ENCODE measurements at places on chromosomes 4 and X.

GRCh38 chr4:137961051-137961438 lies 281.1 kb downstream of the SLC7A11 start:
- DNase-seq = no peak

- no peak for DNase-seq
These were observed 687.9 kb downstream of the ARAP2 start for GRCh38 chr4:35556387-35556786.

DNA sequence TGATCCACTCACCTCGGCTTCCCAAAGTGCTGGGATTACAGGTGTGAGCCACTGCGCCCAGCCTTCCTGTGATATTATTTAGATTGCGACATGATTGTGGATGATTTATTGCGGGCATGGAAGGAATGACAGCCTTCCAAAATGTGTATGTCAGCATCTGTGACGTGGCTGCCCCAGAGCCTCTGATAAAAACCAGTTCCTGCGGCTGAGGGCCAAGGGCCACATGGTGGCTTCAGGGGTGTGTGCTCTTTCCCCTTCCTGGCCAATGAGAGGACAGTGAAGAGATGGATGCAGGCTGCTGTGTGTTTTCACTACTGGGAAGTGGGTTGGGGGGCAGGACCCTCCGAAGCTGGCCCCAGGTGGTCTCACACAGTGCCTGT lies 57.4 kb upstream of the HGFAC start:
- DNase-seq = no peak

- DNase-seq = no peak
These were observed 8.6 kb downstream of the TCEAL7 start for GRCh38 chrX:103338663-103339062.

DNA sequence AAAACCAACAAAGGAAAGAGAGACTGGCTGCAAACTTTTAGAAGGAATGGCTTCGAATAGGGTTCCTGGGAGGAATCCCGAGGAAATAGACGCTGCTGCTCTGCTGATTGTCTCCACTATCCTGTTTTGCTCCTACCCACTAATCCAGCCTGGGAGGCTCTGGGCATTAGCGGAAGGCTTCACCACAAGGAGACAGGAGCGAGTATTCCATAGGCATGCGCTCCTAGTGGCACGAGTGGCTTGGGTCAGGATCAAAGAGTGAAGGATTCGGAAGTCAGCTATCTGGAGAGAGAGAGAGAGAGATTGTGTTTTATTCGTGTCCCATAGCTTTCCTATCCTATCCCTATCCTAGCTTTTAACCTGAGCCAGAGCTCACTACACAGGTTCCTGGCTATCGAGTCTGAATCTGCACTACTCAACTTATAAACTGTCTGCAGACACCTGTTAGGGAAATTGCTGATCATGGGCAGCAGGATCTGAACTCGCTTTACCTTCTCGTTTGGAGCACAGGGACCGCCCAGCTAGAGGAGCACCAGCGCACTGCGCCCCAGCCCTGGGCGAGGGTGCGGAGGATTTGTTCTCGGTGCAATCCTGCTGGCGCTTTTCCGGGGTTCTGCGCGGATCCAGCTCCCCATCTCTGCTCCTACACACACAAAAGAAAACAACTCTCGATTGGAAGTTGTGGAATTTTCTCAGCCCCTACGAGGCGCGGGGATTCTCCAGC lies 740 bp upstream of the NPY2R start:
- DNase-seq = no peak

DNA sequence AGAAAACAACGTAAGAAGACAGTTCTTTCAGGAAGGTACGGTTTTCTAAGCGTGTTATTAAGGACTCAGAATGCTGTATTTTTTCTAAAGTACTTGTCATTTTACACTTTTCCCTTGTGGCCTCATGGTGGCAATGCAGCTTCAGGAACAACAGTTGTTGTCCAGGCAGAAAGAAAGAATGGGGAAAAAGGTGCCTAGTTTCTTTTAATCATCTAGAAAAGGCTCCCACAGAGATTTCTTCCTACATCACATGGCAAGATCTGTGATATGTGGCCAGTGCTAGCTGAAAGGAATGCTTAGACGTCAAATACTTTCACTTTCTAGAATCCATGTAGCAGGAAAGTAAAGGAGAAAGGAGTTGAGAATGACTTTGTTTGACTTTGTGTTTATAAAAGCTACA lies 49.0 kb upstream of the TRAM1L1 start:
- peak; percentile 57 for DNase-seq

DNA sequence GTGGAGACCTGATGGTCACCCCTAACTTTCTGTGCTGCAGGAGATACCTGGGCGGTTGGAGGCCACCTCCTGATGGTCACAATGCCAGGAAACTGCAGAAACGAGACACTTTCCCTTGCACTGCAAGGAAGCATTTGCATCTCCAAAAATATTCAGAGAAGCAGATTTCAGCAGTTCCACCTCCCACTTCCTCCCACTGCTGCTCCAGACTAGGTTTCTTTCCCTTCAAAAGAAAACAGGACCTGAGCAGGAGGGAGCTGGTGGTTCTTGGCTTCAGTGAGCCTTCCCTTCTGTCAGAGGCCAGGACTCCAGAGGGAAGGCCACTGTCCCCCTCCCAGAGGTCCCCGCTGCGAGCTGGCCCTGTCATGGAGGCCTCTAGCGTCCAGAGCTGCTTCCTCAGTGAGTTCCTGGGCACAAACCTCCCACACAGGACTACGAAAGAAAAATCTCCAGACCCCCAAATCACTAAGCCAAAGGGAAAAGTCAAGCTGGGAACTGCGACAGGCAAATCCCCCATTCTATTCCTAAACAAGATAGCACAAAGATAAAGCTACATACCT lies 35.9 kb downstream of the GPM6B start:
- DNase-seq = no peak

DNA sequence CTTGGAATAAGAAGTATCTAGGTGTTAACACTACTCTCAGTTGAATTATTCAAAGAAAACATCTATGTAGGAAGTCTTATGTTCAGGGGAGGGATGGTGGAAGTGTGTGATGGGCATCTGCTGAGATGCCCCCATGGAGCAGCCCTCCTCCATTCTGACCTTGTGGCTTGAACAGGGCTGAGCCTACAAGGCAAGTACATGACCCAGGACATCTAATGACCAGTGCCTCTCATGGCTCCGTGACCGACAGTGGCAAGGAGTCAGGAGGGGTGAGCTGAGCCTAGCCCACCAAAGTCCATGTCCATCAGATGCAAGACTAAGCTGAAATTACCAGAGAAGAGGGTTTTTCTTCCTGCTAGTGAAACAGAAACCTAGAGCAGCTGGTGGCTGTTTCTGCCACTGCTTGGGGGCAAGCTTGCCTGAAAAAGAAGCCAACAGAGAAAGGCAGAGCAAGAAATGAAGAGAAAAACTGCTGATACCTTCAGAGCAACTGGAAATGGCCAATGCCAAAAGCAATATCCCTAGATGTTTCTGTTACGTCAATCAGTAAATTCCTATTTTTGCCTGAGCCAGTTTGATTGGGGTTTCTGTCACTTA lies 113.5 kb downstream of the TSPAN5 start:
- no peak for DNase-seq

GRCh38 chr4:137070614-137071013 lies 461.7 kb downstream of the PCDH18 start:
- no peak for DNase-seq

GRCh38 chr4:152165846-152166245 lies 370.0 kb downstream of the FBXW7 start:
- no peak for DNase-seq

DNA sequence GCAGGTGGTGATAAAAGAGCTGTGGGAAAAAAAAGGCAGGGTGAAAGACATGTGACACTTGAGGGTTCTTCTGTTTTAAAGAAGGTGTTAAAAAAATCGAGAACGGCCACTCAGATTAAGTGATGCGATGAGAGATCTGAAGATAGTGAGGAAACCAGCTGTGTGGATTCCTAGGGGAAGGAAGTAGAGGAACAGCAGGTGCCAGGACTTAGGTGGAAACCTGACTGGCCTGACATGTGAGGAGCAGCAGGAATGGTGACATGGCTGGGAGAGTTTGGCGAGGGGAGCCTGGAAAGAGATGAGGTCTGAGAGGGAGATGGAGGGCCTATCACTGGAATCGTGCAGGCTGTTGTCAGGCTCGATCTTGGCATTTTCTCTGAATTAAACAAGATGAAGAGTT lies 55.5 kb downstream of the BMPR1B start:
- DNase-seq = no peak

DNA sequence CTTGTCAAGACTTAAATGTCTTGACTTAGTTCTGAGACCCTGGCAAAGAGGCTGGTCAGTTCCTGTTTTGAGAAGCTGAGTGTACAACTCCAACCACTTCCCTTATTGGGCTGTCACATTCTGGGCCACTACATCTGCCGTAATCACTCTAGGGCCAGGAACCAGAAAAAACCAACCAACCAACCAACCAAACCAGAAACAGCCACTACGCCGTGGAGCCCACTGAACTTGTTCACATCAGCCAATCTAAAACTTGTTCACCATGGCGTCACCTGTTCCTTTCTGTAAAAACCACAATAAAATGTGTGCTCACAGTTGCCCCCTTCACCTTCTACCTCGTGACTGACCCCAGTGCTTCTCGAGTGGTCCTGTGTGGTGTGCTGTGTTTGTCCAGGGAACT lies 107.3 kb downstream of the JADE1 start:
- no peak for DNase-seq

DNA sequence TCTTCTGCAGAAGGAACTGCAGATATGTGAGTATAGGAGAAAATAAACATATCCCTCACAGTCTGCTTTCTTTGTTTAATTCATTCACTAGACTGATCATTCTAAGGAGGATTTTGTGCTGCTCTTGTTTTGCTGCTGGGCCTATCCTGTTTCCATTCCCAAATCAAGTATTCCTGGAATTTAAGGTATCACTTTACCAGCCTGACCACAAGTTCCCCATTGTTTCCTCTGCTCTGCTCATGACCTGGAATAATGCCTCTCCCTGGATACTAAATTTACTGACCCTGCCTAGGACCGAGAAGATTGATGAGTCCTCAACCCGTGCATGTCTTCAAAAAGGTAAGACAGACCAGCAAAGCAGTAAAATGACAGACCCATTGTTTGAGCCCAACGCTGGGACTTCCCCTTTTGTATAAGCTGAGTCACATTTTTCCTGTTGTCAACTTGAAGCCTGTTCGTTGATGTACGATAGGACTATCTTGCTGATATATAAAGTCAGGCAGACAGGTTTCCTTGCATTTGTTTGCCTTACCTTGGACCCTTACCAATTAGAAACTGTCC lies 85.5 kb upstream of the TET2 start:
- peak; percentile 52 for DNase-seq

DNA sequence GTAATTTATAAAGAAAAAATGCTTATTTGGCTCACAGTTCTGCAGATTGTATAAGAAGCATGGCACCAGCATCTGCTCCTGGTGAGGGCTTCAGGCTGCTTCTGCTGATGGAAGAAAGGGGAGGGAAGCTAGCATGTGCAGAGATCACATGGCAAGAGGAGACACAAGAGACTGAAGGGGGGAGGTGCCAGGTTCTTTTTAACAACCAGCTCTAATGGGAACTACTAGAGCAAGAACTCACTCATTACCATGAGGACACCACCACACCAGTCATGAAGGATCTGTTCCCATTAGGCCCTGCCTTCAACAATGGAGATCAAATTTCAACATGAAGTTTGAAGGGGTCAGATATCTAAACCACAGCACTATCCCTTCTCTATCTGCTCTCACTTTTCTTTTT lies 9.4 kb upstream of the COPS4 start:
- no peak for DNase-seq

DNA sequence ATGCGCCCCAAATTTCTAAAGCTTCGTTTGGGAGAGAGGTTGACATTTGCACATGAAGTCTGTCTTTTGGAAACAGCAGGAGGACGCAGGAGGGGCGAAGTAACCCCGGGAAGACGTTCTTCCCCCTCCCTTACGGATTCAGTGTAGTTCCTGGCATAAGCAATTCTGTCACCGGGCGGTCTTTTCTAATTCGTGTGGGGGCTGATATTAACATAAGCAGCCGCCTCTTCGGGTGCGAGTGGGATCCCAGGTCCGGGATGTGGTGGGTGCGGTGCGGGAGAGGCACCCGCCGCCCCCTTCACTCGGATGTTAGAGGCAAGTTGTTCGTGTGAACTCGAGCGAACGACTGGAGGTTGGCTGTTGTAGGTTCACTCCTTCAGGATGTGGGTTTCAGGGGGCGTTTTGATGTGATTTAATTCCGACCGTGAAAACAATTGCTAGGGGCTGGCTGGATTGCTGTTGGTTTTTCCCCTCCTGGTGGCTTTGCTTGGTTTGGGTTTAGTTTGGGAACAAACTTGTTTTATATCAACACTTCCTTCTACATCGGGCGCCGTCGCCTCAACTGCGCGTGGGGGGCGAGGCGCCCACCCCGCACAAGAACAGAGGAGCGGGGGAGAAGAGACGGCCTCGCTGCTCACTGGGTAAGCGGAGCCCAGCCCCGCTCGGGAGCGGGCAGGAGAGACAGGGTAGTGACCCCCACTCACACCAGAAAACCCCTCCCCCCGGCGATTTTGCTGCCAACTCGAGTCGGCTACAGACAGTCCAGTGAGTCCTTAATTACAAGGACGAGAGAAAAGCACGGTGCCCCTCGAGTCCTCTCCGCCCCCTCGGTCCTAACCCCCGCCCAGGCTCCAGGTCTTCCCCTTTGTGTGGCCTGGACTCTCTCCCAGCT lies 2.9 kb upstream of the LEF1 start:
- DNase-seq = no peak

- DNase-seq = no peak
These were observed 131.2 kb downstream of the LDB2 start for GRCh38 chr4:16767251-16767650.

DNA sequence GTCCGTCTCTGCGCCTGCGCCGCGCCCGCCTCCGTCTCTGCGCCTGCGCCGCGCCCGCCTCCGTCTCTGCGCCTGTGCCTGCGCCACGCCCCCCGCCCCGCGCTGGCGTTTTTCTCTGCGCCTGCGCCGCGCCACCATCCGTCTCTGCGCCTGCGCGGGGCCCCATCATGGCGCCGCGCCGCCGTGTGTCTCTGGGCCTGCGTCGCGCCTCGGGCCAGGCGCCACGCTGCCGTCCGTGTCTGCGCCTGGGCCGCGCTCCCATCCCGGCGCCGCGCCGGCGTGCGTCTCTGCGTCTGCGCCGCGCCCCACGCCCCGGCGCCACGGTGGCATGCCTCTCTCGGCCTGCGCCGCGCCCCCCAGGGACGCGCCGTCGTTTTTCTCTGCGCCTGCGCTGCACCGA lies 51.8 kb upstream of the DUX4 start:
- no peak for DNase-seq

- no peak for DNase-seq
These were observed 95.1 kb downstream of the GBA3 start for GRCh38 chr4:22787753-22788375.

DNA sequence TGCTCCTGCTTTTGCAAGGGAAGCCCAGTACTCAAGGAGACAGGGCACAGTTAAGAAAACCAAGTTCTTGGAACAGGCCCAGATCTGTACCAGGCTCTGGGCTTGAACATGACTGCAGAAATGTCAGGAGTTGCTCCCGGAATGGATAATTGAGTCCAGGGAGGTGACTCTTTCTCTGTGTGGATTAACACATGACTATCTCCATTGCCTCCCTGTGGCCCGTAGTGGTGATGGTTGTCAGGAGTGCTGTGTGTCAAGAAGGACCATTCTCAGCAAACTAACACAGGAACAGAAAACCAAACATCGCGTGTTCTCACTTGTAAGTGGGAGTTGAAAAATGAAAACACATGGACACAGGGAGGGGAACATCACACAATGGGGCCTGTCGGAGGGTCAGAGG lies 39.9 kb downstream of the CCKAR start:
- no peak for DNase-seq

GRCh38 chr4:24044610-24045589 lies 155.1 kb upstream of the PPARGC1A start:
- no peak for DNase-seq

Data from SW 1271 (cell line).